Heart left ventricle (tissue), 16 donors: ENCODE measurements at places on chromosomes 5 and 9.

GRCh38 chr9:93682155-93682968 lies 106.0 kb downstream of the PHF2 start:
- DNase-seq: peak; percentile 82

- DNase-seq: no peak
These were observed 378.8 kb upstream of the TLE4 start for GRCh38 chr9:79193001-79193400.

GRCh38 chr9:125529589-125530515 lies 177.2 kb downstream of the MAPKAP1 start:
- no peak for DNase-seq

DNA sequence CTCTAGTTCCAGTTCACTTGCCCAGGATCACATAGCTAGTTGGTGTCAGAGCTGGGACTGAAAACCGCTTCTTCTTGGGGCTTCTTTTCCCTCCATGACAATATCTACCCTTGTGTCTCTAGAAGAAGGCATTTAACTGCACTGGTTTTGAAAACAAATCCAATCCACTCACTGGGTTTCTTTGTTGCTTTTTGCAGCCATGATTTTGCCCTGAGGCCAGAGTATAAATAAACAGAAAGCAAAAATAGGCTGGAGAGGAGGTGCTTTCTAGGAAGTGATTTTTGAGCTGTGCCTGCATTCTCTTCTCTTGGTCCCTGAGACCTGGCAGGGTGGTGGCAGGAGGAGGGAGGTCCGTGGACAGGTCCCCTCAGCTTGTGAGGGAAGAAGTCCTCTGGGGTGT lies 6.9 kb upstream of the TRIO start:
- no peak for DNase-seq

DNA sequence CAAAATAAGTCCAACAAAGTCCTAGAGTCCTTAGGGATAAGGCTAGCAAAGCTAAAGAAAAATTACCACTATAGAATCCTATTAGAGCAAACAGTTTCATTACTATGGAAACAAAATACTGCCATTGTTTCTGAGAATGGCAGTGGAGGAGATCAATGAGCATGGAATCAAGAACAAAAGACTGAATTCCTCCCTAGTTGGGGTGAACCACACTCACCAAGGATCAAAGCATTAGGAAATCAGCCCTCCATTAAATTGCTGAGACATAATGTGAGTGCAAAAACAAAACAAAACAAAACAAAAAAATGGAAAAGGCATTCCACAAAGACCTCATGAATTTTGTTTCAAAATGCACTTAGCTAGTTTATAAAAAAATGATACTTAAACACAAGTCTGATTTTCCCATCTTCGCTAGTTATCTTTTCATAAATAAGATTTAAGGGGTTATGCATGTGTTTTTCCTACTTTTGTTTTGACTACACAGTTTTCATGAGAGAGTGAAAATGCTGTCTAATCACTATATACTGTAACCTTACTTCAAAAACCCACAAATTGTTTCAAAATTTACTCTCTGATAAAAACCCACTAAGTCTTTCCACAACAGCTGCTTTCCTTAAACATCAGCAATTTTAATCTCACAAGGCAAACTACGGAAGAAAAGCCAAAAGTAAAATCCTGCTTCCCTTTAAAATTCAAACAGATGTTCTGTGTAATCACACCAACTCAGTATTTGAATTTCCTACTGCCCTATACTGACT lies 9.7 kb downstream of the SERINC5 start:
- no peak for DNase-seq

DNA sequence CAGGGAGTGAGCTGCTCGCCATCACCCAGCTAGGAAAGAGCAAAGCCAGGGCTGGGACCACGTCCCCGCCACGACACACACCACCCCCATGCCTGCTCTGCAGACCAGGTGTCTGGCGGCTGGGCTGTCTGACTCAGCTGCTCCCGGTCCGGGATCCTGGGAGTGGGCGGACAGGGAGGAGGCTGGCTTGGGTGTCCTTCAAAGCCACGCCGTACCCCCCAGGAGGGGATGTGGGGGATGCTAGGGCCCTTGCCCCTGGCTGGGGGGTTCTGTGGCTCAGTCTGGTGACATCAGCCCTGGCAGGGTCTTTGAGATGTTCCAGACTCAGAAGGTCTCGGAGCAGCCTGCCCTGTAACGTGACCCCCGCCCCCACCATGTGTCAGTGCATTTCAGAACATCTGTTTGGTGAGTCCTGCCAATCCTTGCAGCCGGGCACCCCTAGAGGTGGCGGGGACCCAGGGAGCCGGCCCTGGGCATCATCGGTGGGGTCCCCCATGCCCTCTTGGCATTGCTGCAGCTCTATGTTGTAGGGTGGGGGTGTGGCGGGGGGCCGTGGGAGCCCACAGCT lies 62.3 kb downstream of the HMCN2 start:
- peak; percentile 85 for DNase-seq

- no peak for DNase-seq
These were observed 123.0 kb downstream of the C9orf50 start for GRCh38 chr9:129497813-129498450.

DNA sequence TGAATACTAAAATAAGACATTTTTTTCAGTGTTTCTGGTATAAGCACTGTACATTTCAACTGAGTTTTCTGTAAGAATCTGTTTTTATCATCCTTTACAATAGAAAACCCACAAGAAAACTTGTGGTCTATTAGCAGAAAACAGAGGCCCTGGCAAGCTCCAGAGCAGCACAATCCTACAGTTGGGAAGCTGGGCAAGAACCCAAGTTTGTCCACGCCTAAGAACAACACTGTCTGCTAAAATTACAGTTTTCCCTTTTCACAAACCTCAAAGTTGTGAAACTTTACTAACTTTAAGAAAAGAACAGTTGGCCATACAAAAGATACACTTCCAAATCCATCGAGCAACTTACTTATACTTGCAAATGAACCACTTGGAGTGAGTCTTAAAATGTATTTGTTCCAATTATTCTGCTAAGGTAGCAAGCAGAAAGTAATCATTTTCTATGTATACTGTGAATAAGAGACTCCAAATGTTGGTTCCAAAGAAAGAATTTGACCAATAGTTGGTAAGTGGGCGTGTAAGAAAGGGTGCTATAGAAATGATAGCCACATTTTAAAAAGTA lies 982.0 kb upstream of the ARRDC3 start:
- no peak for DNase-seq

DNA sequence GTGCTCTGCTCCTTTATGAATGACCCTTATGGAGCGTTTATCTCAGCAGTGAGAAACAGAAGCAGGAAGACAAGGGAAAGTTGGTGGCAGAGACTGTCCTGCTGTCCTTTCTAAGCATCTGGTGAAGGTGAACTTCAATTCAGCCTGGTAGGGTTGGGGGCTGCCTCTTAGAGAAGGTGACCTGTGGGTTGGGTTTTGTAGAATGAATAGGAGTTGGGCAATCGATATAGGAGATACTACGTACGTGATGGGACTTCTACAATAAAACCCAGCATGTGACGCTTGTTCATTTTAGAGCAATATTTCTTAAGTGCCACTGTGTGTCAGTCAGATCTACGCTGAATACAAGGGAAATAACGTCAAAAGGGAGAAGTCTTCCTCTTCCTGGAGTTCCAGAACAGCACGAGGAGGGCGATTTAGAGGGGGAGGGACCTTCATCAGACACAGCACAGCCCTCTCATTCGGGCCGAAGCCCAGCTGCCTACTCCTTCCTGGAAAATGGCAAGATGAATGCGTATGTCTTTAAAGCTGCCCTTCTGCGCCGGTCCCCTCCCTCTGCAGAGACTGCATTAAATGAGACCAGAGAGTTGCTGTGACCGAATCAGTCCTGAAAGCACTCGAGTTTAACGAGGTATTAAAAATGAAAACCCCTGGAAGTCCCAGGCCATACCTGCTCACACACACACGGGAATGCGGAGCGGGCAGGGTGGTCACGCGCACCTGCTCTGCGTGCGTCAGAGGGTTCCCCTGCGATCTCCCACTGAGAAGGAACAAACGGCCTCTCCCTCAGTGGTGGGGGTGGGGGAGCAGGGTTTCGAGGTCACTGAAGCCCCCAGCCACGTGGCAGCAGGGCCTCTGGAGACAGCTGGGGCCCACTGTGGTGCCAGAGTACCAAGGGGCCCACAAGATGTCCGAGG lies 85.3 kb upstream of the SARDH start:
- DNase-seq: peak; percentile 40

GRCh38 chr5:81994679-81995078 lies 22.9 kb downstream of the ATG10 start:
- no peak for DNase-seq

DNA sequence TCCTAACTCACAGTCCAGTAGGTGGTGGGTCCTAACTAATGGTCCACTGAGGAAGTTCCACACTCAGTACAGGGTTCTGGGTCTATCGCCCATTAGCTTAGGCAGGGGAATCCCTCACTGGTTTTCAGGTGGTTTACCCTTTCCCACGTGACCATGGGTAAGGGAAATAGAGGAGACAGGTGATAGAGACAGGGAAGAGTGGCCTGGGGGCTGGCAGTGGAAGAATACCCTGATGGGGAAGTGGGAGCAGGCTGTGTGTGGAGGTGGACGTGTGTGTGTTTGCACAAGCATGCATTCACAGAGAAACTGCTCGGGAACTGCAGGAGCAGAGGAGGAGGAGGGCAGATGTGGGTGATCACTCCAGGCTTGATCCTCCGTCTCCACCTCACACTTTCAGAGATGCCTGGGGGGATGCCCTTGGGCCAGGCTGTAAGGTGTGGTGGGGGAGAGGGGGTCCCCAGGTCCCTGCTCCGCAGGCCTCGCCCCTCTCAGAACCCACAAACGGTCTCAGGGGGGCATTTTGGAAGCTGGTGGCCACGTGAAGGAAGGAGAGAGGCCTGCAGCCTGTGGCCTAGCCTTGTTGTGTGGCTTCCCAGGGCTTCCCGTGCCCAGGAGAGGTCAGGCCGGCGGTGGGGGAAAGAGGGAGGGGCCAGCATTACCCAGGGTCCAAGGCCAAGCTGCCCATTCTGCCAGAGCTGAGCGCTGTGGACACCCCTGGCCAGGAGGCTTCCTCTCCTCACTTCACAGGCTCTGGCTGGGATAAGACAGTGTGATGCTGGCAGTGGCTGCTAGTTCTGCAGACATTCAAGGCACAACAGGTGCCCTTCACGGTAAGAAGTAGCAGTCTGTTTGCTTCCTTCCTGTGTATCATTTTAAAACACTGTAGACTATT lies 80.0 kb downstream of the OTULIN start:
- DNase-seq: peak; percentile 57

DNA sequence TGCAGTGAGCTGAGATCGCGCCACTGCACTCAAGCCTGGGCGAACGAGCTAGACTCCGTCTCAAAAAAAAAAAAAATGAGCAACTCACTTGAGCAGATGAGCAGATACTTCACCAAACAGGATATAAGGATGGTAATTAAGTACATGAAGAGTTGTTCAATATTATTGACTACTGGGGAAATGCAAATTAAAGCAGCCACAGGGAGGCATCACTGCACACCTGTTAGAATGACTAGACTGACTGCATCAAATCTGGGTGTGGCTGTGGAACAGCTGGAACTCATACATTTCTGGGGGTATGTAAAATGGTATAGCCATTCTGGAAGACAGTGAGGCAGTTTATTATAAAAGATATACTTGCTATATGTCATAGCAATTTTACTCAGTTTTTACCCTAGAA lies 93.0 kb downstream of the WNK2 start:
- no peak for DNase-seq

GRCh38 chr9:95336281-95336680 lies 18.8 kb upstream of the FANCC start:
- no peak for DNase-seq

DNA sequence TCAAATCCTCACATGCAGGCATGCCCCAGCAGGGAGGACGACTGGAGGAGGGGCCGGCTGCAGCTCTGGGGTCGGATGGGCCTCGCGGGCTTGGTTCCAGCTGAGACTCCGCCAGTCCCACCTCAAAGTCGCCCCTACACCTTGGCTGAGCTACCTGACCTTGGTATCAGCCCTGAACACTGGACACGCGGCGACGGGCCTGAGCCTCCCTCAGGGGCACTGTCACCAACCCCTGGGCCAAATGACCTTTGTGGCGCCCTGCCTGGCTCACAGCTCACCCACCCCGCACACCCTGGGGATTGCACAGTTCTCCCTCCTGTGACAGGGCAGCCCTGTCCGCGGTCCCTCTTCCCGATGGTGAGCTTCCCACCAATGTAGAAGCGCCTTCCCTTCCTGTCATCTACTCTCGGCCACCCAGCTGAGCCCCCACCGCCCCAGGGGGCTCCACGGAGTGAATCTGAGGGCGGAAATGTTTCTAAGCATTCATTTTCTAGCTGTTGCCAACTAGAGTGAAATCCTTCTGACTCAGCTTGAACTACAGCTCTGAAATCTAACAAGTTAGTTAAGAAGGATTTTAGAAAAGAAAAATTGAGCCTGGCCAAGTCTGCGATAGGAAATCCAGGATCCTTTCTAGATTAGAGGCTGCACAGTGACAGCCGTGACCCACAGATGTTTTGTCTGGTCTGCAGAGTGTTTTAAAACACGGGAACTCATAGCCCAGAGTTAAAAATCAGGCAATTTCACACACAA lies 138.9 kb upstream of the PHYKPL start:
- no peak for DNase-seq

DNA sequence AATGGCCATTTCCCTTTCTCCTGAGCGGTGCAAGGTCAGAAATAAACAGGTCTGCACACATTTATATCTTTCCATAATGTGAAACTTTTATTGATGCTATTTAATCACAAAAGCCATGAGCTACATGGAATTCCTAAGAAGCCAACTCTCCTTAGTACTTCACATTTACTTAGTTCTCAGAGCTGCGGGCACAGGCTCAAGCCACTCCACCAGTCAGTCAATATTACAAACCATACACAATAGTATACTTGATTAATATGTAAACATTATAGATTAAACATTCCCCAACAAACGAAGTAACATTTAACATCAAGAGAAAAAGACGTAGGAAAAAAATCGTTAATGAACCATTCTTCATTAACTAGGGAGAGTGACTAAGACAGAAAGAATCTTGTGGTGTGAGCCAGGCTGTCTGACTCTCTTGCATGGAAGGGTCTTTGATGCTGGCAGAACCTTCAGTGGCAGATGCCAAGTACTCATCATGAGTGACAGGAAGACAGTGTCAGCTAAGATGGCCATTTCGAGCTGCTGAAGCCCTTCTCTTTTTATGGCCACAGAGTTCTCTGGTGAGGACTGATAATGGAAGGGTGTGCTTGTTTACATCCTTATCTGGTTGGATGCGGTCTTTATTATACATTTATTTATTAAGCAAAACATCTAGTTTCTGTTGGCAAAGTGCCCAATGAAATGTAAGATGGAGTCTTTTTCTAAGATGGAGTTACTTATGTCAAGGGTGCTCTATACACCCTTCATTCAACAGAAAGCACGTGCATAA lies 115.5 kb upstream of the TUT7 start:
- no peak for DNase-seq

DNA sequence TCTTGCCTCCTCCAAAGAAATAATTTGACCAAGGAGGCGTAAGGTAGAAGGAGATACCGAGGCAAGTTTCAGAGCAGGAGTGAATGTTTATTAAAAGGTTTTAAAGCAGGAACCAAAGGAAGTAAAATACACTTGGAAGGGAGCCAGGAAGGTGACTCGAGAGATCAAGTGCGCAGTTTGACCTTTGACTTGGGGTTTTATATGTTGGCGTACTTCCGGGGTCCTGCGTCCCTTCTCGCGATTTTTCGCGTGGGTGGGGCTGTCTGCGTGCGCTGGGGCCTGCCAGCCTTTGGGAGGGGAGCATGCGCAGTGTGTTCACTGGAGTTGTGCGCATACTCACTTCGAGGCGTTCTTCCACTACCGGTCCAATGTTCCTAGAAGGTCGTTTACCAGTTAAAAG lies 166.0 kb upstream of the IRX2 start:
- no peak for DNase-seq
